ENCODE measurements at places on chromosomes 1 and 21.

DNA sequence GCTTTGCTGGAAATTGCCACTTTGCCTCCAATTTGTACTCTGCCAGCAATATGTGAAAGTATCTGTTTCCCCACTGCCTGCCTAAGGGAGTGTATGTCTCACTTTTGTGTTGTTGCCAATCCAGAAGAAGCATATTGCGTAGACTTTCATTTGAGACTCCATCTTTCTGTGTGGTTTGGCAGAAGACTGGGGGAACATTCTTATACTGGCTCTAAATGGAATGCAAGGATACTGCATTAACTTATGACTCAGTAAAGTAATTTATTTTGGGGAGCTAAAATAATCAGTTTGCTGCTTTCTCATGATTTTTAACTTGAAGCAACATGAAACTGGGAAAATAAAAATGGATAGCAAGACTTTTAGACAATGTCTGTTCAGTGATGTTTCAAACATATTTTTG lies 107.7 kb upstream of the TMPRSS2 start:
- peak; percentile 99 for DNase-seq

- peak; percentile 67 for DNase-seq
Observed at GRCh38 chr1:66944330-66945274, 19.8 kb downstream of the MIER1 start.

DNA sequence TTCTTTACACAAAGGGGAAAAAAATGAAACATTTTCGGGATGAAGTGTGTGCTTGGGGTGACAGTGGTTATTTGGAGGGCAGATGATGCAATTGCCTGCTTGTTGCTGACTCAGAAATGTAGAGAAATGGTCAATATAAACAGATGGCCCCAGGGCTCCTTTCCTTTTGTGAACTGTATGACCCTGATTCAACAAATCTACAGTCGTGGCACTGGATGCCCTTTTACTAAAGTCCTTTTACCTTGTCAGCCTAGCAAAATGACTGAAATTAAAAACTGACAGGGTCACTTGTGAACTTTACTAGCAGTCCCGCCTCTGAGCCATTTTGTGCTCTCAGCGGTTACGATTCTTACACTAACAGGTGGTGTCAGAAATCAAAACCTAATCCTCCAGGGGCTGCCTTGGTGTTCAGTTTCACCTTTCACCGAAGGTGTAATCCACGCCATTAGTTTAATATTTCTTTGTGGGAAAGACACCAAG lies 49.8 kb downstream of the GREM2 start:
- DNase-seq, result peak; percentile 51

DNA sequence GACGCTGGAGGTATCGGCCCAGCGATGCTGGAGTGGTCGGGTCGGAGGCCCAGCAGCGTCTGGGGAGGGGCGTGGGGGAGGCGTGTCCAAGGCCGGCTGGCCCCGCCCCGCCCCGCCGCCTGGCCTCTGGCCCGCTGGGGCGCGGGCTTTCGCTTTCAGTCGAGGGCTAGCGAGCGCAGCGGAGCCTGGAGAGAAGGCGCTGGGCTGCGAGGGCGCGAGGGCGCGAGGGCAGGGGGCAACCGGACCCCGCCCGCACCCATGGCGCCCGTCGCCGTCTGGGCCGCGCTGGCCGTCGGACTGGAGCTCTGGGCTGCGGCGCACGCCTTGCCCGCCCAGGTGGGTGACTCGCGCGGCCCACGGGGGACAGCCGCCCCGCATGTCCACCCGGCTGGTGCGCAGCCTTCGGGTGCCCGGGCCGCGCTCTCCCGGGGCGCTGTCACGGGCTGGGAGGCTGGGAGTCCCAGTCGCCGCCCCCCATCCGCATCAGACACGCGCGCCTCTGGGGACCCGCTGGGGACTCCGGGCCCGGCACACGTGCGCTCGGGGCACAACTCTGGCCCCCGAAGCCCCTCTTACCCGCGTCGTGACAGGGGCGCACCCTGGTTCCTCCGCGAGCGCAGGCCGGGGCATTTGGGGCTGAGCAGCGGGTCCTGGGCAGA lies at the start of gene TNFRSF1B:
TSS of gene TNFRSF1B (plus strand) at position 158 of the 659 bp plus-strand sequence. CDS start at position 259, 101 bp downstream.
- peak; percentile 26 for DNase-seq

DNA sequence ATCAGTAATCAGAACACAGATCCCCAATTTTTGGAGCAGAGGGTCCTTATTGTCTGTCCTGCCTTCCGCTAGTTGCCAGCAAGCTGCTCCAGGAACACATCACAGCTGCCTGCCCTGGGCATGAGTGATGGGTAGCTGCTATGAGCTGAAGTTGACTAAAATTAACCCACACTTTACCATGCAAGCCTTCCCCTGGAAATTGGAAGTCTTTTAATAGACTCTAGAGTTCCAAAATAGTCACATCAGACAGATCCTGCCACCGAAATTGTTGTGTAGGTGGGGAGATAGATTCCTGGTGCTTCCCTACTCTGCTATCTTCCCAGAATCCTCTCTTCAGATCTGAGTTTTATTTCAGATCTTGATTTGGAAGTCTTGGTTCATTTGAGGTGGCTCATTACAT lies 63.1 kb upstream of the GCLM start:
- DNase-seq, result no peak

GRCh38 chr1:182709855-182710254 lies 25.5 kb upstream of the RGS8 start:
- peak; percentile 11 for DNase-seq

DNA sequence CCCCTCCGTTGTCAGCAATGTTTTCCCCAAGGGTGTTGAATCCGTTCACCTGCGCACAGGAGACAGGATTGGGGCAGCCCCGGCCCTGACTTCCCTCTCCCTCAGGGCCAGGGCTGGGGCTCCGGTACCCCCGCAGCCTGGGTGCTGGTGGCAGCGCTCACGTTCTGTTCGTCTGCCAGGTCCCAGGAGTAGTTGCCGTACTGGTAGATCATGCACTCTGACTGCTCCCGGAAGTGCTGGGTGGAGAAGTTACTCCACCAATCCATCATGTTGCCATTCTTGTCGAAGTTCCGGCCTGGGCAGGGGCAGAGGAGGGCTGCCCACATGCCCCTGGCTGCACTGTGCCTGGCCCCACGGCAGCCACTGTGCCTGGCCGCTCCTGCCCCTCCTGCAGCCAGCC lies 6.1 kb downstream of the PRXL2B start:
- no peak for DNase-seq

DNA sequence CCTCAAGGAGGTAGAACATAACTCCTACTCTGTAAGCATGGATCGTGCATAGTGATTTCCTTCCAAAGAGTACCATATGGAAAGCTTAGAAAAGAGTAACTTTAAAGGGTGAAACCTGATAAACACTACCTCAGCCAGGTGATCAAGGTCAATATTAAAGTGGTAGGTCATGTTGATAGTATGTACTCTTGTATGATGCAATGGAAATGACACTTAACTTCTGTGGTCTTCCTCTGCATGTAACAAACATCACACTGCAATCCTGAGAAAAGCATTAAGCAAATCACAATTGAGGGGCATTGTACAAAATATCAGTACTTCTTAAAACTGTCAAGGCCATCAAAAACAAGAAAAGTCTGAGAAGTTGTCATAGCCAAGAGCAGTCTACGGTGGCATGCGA lies 83.8 kb downstream of the LEPR start:
- no peak for DNase-seq

- DNase-seq, result no peak
Observed at GRCh38 chr1:55990007-55990406, 589.4 kb downstream of the PLPP3 start.

DNA sequence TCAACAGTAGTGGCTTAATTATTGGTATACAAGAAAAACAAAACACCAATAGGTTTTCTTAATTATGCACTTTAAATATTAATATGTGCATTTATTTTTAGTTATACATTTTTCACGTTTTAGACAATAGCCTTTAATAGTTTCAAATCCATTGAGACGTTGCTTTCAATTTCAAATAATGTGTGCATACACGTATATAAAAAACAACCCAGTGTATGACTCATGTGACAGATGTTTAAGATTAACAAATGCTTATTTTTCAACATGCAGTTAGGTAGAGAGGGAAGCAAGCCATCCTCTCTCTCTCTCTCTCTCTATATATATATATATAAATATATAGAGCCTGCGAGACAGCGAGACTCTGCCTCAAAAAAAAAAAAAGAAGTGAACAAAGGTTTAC lies 24.3 kb downstream of the EYA3 start:
- peak; percentile 82 for DNase-seq

DNA sequence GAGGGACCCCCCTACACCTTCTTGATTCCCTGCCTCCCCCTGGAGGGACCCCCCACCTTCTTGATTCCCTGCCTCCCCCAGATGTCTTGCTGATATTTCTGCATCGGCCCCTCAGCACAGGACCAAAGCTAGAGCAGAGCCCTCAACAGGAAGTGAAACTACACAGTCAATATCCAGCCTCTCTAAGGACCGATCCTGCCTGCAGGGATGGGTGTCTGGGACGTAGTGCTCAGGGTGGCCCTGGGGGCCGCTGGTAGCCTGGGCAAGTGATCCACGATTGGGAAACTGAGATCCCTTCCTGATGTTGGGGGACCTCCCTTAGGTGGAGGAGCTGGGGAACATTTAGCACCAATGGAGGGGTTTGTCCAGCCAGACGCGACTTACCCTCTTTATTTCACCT lies 3.9 kb upstream of the LEFTY2 start:
- no peak for DNase-seq

- DNase-seq, result no peak
Observed at GRCh38 chr1:168420177-168420576, 123.6 kb downstream of the XCL2 start.

- DNase-seq, result no peak
Observed at GRCh38 chr1:200036619-200037270, 9.2 kb downstream of the NR5A2 start.

GRCh38 chr1:116763787-116764465 lies 9.7 kb downstream of the CD2 start:
- no peak for DNase-seq

GRCh38 chr1:203126151-203126865 lies 1.2 kb upstream of the ADORA1 start:
- peak; percentile 50 for DNase-seq

GRCh38 chr1:162275622-162276175 lies 101.0 kb downstream of the SPATA46 start:
- DNase-seq, result no peak

- peak; percentile 66 for DNase-seq
Observed at GRCh38 chr1:55472784-55473183, 257.6 kb upstream of the USP24 start.

DNA sequence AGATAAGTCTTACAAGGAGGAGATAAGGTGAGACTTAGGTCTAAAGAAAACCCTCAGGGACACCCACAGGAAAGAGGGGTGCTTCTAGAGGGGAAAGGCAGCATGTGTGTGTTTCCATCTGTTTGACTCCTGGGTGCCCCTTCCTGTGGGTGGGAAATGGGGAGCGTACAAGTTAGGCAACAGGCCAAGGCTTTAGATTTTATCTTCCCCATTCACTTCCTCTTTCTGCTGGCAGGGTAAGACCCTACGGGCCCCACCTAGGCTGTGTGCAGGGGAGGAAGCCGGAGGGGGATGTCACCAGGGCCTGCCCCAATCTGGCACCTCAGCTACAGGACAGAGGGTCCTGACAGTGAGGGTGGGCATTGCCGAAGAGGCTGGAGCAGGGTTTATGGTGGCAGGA lies 2.5 kb upstream of the OLIG1 start:
- DNase-seq, result no peak

DNA sequence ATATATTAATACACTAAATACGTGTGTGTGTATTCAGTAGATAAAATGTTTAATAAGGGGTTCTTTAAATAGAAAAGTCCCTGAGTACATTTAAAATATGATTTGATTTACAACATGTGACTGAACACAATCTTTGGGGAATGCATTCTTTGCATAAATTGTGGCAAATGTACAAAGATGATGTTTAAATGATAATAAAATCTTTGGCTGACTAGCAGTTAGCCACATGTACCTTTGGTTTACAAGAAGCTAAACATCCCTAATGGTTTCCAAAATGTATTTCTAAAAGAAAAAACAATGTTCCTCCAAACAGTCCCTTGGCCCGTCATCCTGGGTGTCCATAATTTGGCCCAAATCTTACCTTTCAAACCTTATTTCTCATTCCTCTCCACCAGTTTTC lies 106.4 kb upstream of the MARK1 start:
- peak; percentile 17 for DNase-seq

GRCh38 chr1:51237351-51238033 lies 1.4 kb downstream of the RNF11 start:
- DNase-seq, result no peak

DNA sequence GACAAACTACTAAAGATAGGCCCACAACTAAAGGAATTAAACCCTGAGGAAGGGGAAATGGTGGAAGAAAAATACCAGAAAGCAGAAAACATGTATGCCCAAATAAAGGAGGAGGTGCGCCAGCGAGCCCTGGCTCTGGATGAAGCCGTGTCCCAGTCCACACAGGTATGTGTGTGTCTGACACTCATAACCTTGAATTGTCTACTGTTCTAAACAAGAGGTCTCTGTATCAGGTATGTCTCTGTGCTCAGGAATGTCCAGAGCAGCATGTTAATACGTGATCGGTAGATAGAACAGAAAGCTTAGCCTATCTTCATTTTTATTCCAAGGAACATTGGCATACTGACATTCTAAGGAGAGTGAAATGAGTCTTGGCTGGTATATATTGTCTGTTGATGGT lies 55.8 kb upstream of the BMP8A start:
- no peak for DNase-seq

DNA sequence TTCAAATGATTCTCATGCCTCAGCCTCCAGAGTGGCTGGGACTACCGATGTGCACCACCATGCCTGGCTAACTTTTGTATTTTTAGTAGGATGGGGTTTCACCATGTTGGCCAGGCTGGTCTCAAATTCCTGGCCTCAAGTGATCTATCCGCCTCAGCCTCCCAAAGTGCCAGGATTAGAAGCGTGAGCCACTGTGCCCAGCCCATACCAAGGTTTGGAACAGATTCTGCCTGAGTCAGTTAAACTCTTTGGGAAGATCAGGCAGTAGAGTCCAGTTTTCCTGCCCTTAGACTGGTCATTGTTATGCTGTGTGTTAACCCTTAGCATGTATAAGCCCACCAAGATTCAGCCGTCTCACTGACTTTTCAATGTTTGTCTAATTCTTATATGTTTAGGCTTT lies 48.3 kb upstream of the LYPLAL1 start:
- DNase-seq, result no peak

- DNase-seq, result no peak
Observed at GRCh38 chr1:7089497-7089896, 304.2 kb downstream of the CAMTA1 start.

DNA sequence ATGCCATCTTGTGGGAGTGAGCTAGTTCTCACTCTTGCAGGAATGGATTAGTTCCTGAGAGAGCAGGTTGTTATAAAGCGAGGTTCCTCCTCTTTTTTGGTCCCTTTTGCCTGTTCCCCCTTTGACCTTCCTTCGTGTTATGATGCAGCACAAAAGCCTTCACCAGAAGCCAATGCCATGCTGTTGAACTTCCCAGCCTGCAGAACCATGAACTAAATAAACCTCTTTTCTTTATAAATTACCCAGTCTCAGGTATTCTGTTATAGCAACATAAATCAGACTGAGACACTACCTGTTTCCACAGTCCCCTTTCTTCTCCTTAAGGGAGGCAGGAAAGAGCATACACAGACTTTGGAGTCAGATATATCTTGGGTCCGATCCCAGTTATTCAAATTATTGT lies 25.6 kb downstream of the DISP3 start:
- no peak for DNase-seq

Measured in fibroblast of upper back skin (primary cell).